Renal cortical epithelial cell (primary cell): ENCODE measurements at places on chromosomes 4 and X. TPM values are rescaled to one million over a fixed set of nuclear protein-coding genes. Genes with fewer than 3 reads are reported as not detected.

DNA sequence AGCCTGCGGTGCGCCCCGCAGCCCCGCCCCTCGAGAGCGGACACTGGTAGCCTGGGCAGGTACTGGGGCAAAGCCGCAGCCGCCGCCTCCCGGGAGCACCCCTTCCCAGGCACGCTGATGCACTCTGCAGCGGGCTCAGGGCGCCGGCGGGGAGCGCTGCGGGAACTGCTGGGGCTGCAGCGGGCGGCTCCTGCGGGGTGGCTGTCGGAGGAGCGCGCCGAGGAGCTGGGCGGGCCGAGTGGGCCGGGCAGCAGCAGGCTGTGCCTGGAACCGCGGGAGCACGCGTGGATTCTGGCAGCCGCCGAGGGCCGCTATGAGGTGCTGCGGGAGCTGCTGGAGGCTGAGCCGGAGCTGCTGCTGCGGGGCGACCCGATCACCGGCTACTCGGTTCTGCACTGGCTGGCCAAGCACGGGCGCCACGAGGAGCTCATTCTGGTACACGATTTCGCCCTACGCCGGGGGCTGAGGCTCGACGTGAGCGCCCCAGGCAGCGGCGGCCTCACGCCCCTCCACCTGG, 401 bp downstream of the SOWAHD start:
- no peak for DNase-seq

GRCh38 chrX:105101378-105101777, 119.1 kb downstream of the TEX13A start:
- no peak for DNase-seq

DNA sequence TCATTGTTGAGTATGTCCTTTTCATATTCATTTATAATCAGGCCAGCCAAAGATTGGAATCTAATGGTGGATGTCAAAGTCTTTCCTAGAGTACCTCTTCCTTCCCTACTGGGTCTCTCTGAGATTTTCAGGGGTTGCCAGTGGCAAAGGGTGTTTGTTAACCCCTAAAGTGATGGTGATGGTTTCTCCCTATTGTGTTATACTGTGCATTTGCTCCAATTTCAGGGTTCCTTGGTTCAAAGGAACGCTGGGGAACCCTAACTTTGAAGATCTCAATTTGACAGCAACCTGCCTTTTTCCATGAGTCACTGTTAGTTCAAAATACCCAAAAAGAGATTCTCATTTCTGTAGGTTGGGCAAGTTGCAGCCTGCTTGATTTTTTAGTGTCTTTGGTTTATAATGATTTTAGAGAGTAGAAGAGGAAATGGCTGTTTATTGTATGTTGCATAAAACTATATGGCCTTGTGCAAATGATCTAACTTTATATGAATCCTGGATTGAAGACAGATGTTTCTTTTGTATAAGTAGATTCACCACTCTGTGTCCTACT, 23.0 kb downstream of the GAB1 start:
- no peak for DNase-seq

EPGN gene
- total RNA-seq, result 5.3 and 22.7 TPM in 2 replicates

DNA sequence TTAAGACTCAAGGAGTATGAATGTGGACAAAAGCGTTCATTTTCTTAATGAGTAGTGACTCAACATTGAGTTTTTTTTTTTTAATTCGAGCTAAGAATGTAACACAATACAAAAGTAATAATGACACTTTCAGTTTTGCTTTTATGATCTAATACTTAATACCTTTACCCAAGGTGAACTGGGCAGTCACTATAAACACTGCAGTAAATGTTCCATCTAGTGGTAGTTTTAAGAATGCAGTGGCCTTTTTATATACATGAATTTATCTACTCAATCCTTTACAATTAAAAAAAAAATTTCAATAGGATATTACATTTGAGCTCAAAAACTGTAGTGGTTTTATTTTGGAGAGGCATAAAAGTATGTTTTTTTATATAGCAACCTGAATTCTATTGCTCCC, 33.9 kb downstream of the PDK3 start:
- peak; percentile 36 for DNase-seq

BRS3 gene
- 0.05 TPM in 1 of 2 replicates, not detected in the other for total RNA-seq

FGF5 gene
- 2.5 and 9.0 TPM in 2 replicates for total RNA-seq

- no peak for DNase-seq
These were observed 42.9 kb upstream of the HS3ST1 start for GRCh38 chr4:11471618-11472017.

LCORL gene
- 25.4 and 28.3 TPM in 2 replicates for total RNA-seq

SPIN3 gene
- 5.4 and 11.6 TPM in 2 replicates for total RNA-seq

DNA sequence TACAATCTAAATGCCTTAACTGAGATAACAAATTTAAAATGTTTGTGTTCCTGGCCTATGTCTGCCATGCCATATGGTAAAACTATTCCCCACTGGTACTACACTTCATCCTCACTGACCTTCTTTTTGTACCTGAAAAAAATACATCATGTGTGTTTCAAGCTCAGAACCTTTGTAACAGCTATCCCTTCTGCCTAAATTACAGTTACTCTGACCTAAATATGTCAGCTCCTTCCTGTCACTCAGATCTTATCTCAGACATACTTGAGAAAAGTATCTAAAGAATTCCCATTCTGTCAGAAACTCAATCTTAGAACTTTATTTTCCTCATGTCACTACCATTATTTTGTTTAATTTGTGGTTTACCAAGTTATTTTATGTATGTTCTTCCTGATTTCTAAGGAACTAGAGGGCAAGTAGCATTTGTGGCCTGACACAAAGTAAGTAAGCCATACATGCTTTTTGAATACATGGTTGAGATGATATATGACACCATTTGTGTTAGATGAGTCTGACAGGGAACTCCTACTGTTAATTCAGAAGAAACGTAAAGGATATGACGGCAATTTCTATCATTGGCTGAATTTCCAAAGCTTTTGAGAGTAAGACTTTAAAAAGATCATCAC, 456.5 kb upstream of the NDST3 start:
- peak; percentile 26 for DNase-seq

GRCh38 chr4:101140228-101140627, 207.1 kb downstream of the PPP3CA start:
- DNase-seq, result no peak

CRLF2 gene
- total RNA-seq, result not detected in 2 replicates

- DNase-seq, result no peak
These were observed 48.9 kb upstream of the MTNR1A start for GRCh38 chr4:186604124-186604807.
